ENCODE measurements at places on chromosomes 6 and 20.

DNA sequence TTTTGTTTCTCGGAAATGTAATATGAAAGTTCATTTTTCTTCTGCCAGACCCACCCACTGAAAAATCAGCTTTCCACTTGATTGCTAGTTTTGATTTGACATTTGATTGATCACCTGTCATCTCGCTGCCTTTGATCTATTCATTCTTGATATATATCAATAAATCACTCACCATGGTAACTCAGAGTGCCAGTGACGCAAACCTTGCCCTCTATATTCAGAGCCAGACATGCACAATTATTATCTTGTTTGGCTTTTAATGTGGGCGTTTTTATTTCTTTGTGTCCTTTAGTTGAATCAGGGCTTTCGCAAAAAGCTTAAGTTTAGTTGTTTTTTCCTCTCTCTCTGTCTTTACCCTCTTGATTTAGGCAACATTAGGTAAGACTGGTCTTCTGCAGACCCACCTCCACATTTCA lies 2.0 kb downstream of the TSHZ2 start:
- peak; percentile 68 for DNase-seq

GRCh38 chr6:42352856-42353564 lies 98.7 kb downstream of the TRERF1 start:
- DNase-seq: no peak

- DNase-seq: no peak
Measured at GRCh38 chr6:134517145-134517658, 199.3 kb upstream of the SGK1 start.

GRCh38 chr6:113959235-113959634 lies 11.7 kb downstream of the HDAC2 start:
- no peak for DNase-seq

GRCh38 chr20:22921595-22922421 lies 113.3 kb upstream of the SSTR4 start:
- no peak for DNase-seq

- DNase-seq: no peak
Measured at GRCh38 chr6:106666282-106667021, 37.1 kb downstream of the QRSL1 start.

GRCh38 chr6:28767691-28768090 lies 156.1 kb downstream of the TRIM27 start:
- DNase-seq: no peak

GRCh38 chr20:19936466-19937200 lies 80.5 kb upstream of the NAA20 start:
- no peak for DNase-seq

DNA sequence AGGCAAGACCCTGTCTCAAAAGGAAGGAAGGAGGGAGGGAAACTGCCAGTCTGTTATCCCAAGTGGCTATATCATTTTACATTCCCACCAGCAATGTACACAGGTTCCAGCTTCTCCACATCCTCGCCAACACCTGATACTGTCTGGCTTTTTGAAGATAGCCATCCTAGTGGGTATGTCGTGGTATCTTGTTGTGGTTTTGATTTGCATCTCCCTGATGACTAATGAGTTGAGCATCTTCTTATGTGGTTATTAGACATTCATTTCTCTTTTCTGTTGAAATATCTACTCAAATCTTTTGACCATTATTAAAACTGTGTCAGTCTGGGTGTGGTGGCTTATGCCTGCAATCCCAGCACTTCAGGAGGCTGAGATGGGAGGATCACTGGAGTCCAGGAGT lies 47.9 kb upstream of the ARID1B start:
- no peak for DNase-seq

DNA sequence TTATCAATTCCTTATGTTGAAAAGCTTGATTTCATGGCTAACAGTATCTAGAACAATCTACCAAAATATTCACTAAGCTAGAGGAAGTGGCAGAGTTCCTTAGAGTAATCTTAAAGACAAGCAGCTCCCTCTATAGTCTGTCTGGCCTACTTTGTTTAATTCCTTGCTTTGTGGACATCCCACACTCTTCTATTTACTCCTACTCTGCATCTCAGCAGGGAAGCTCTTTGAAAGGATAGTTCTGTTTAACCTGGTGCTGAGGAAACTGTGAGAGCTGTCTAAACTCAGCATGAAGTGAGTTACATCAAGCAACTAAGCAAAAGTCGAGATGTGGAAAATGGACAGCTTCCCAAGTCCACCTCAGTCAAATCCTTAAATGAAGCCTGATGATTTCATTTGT lies 4.3 kb downstream of the REV3L start:
- no peak for DNase-seq

DNA sequence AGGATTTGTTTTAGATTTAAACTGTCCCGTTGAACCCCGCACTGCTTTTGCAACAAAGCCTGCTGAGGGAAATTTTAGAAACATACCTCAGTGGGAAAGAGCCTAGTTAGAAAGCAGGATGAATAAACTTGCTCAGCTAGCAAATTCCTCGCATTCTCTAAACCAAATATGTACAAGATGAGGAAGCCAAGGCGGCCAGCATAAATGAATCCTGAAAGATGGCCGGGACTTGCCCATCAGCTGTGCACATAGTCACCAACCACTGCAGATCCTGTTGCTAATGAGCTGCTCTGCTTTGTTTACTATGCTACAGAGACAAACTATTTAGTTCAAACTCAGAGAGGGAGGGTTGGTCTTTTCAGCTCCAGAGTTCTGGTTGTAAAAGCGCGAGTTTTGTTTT lies 49.0 kb downstream of the TMEM170B start:
- no peak for DNase-seq

- peak; percentile 60 for DNase-seq
Measured at GRCh38 chr20:53157443-53158408, 185.6 kb downstream of the TSHZ2 start.

DNA sequence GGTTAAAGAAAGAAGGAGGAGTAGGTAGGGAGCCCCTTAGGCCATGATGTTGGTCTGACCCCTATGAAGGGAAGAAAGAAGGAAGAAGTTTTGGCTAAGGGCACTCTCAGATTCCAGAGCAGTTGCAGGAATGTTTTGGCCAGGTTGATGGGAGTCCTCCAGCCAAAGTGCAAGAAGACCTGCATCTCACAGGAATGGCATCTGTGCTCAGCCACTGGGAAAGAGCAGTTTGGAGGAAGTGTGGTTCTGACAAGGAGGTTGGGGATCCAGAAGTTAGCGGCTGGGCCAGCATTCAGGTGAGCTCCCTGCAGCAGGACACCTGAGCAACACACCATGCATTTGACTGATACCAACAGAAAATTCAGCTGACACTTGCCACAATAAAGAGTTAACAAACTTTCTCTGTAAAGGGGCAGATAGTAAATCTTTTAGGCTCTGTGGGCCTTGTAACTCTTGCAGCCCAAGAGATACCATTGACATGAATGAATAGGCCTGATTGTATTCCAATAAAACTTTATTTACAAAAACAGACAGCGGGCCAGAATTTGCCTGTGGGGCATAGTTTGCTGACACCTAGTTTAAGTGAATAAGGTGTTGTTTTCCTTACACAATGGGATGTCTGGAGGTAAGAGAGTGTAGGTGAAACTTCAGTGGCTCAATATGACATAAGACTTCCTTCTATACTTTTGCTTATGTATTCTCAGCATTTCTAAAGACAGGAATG lies 71.0 kb downstream of the EDN1 start:
- no peak for DNase-seq

- no peak for DNase-seq
Measured at GRCh38 chr6:33755070-33755869, 8.6 kb upstream of the IP6K3 start.

GRCh38 chr20:10655720-10656669 lies 17.8 kb downstream of the JAG1 start:
- DNase-seq: no peak

DNA sequence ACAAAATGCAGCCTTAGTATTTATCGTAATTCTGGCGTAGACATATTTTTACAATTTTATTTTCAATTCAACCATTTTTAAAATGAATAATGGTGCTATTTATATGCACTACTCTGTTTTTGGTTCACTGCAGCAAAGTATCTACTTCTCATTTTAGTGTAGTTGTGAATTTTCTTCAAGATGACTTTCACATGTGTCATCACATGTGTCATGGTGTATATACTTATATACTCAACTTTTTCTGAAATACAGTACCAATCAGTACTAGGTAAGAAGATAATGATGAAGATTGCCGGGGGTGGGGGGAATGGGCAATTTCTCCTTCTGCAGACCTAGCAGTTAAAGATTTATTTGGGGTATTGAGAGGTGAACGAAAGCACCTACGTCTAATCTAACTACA lies 634.5 kb downstream of the PHF3 start:
- no peak for DNase-seq

DNA sequence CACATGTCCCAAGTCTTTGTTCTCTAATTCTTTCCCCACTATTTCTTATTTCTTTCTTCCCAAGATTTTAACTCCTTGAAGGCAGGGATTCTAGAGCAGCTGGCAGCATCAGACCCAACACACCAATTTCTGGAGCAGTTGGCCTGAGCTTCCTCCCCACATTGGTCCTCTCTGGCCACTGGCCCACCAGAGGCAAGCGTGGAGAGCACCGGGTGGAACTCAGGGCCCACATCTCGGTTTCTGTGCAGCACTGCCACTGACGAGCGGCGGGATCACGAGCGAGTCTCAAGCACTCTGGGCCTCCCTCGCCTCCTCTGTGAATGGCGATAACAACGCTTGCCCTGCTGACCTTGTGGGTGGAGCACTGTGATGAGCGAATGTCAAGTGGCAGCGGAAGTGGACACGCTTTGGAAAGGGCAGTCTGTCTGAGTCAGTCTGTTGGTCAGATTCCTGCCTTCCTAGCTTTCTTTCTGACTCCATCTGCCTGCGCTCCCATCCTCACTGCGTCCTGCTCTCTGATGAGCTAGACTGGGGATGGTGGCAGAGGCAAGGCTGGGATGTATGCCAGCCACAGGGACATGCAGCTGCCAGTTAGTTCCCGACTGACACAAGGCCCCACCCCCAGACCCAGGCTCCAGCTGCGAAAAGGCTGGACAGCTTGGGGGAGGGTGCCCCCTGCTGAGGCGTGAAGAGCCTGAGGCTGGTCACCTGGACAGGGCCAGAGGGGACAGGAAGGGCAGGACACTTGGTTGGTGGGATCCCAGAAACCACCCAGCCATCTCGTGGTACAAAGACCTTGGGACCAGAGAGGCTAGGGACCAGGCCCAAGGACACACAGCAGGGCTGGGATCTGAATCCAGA lies 4.5 kb upstream of the SPDEF start:
- DNase-seq: no peak

- peak; percentile 66 for DNase-seq
Measured at GRCh38 chr6:148747471-148748165, 788 bp downstream of the UST start.

- no peak for DNase-seq
Measured at GRCh38 chr6:11999246-11999645, 12.9 kb upstream of the HIVEP1 start.

DNA sequence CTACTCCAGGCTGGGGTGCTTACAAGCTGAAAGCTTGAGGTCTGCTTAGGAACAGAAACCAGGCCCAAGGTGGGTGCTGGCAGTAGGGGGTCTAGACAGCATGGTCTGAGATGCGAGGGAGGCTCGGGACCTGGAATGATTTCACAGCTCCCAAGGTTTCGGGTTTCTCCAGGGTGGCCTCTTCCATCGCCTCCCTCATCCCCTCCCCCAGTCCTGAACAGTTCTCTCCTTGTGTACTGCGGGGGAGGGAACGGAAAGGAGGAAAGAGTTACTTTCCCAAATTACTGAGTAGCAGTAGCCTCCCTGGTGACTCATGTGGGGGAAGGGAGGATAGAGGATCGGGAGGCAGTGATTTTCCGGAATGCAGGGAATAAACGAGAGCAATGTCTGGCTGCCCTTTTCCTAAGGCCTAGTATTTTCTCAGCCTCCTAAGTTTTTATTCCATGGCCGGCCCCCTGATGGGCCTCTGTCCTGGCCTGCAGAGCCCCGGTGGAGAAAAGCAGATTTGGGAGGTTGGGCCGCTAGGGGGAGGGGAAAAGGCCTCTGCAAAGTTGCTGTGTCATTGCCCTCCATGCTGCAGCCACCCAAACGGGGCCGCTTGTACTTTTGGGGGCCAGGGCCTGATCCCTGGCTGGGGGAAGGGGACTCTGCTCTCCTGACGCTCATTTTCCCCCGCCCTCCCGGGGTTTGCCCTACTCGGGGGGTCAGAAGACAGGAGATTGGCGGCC lies 1.5 kb downstream of the BRD2 start:
- peak; percentile 88 for DNase-seq

DNA sequence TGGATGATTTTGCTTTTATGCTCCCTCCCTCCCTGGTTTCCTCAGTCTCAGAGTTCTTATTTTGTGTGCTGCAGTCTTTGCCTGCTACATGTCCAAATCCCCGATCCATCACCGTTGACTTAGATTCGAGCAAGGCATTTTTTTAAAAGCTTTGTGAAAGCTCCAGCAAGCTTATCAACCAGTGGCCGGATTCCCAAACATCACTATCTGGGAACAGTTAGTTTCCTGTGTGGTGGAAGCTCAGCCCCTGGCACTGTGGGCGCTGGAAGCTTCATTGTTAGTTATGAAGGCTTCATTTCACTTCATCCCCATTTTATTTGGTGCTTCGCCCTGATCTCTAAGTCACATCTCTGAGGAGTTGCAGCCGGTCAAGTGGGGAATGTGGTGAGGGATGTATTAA lies 44.7 kb downstream of the DEK start:
- no peak for DNase-seq

Measured in activated CD4-positive, alpha-beta T cell treated with anti-CD3 and anti-CD28 coated beads for 36 hours (primary cell).